ENCODE measurements at places on chromosomes 2 and 18.

DNA sequence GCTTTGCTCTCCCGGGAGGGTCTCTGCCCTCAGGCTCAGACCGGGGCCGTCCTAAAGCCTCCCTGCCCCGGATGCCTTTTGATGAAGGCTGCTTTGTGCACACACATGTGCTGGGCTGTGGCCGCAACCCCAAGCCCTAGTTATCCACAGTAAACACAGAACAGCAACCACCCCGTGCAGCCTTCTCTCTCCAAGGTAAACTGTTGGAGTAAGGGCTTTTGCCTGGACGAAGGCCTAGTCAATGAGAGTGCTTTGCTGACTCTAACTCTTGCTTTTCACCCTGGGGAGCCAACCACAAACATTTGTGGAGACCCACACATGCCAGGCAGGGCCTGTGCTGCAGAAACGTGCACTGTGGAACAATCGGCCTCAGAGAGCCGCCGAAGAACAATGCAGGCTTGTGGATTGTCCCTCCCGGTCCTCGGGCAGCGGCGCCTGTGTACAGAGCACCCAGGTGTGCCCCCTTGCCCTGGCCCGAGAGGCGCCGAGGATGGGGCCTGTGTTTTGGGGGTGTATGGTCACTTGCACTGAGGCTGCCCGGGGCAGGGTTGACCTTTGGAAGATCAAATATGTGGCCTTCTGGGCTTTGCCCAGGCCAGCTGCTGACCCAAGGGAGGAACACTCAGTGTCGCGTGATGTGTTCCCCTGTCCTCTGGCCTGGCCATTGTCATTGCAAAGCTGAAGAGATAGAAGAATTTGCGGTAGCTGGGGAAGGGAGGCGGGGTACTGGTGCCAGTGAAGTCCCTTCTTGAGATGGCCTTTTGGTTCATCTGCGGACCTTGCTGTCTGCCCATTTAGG, 37.0 kb downstream of the CTIF start:
- DNase-seq: no peak

GRCh38 chr2:95530734-95531133, 46.2 kb upstream of the TRIM43B start:
- no peak for DNase-seq

DNA sequence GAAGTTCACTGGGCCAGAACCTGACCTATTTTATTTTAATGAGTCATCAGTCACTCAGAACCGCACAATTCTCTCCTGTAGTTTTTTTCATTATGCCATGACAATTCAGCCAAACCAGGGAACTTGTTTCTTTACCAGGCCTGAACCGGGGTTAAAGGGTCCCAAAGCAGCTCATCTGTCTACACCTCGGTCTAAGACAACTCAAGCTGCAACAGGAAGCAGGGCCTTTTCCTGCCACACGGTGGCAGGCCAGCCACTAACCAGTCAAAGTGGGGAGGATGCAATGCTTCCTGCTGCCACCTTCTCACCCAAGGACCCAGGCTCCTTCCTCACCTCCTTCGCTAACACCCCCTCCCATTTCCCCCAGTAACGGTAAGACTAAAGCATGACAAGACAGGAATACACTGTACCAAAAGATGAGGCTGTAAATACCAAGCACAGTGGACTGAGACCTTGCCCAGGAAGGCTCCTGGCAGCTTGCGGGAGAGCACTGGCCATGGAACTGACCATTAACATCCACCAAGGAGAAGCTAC, 56.7 kb upstream of the ACKR3 start:
- DNase-seq: peak; percentile 74

GRCh38 chr2:171792886-171793580, 101.0 kb downstream of the SLC25A12 start:
- DNase-seq: no peak

GRCh38 chr2:240203031-240203787, 62.8 kb upstream of the OTOS start:
- no peak for DNase-seq

DNA sequence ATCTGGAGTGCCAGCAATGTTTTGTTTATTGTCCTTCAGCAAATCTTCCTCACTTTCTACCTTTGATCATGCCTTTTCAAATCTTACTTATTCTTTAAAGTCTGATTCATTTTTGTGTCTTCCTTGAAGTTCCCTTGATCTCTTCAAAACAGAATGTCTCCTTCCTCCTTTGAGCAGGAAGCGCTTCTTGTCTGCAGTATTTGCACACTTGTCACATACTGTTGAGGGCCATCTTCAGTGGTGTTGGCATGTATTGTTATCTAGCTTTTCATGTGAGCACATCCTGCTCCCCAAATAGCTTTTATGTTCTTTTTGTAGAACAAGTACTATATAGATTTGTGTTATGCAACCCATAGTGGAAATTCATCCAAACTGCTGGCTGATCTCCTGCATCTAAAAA, 5.9 kb upstream of the CERS6 start:
- DNase-seq: no peak

GRCh38 chr2:106343274-106343673, 124.9 kb downstream of the RGPD3 start:
- no peak for DNase-seq

DNA sequence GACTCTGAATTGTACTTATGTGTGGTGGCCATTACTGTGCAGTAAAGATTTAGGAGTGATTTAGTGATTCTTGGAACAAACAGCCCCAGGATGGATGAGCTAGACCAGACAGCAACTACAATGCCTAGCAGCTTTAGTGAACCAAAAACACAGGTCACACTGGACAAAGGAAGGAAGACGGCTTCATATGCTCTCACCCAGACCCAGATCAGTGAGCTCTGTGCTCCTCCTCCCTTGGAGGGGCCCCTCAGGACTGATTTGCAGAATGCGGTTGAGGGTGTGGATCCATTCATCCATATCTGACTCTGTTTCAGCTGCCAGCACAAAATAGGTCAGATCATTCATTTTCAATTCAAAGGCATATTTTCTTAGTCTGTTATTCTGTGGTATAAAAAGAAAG, 159.7 kb upstream of the CCDC195 start:
- DNase-seq: no peak

DNA sequence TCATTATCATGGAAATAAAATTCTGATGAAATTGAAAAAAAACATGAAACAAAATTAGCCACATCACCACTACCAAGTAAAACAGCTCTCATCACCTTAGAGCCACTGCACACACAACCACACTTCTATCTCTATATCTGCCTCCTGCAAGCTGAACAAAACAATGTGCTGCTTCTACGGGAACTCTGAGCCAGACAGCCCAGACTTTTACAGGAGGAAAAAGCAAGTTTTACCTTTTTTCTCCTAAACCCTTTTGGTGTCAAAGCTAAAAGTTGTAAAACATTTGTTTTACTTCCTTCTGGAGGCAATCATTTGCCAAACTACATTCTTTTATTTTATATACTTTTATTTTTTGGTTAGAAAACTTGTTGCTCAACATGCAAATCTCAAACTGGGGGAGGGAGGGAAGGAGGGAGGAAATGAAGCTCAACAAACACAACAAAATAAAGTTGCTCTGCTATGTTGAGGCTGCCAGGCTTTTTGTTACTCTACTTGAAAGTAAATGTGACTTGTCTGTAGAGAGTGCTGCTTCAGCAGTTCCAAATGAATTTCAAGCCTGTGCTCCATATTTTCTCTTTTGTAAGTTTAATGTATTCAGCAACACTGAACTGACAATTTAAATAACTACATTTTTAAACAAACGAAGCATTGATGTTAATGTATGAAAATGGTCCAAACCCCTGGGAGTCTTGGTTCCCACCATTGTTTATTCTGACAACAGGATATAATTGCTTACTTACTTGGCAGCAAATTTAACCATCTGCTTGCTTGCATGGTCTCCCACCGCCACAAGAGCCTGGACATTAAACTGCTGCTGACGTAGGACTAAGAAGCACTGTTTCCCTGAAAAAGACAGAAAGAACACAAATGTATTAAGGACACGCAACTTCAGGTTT, 24.5 kb downstream of the DARS1 start:
- no peak for DNase-seq

DNA sequence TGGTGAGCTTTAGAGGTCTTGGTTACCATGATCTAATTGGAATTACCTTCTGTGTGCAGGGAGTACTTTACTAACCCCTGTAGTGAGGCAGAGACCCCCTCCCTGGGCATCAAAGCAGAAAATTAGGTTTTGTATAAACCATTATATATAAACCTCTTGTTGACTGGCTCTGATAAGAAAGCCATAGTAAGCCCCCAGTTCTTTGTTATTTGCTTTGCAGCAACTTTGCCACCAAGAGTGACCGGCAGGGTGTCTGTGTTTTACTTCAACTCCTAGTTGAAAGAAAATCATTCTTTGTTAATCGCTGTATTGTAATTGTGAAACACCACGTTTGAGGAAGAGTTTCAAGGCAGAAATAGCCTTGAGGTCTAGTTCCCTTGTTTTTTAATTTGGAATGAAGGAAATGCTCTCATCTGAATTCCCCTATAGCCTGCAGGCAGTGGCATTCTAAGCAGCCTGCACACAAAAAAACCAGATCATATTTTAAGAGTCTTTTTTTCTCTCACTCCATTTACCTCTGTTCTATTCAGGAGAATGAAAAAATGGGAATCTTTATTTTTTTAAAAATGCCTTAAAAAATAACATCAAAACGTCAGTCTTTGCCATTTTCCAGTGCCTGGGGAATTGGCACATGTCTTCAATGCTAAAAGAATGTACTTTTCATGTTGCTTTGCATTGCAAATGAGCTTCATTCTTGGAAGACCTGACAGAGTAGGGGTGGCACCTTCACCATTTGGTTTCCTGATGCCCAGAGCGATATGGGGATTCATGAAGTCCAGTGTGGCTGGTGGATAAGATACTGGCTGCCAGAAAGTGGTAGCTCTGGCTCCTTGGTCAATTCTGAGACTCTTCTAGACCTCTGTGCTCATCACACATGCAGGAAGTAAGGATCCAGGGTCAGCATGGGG, 338.1 kb downstream of the SLC4A3 start:
- DNase-seq: no peak

DNA sequence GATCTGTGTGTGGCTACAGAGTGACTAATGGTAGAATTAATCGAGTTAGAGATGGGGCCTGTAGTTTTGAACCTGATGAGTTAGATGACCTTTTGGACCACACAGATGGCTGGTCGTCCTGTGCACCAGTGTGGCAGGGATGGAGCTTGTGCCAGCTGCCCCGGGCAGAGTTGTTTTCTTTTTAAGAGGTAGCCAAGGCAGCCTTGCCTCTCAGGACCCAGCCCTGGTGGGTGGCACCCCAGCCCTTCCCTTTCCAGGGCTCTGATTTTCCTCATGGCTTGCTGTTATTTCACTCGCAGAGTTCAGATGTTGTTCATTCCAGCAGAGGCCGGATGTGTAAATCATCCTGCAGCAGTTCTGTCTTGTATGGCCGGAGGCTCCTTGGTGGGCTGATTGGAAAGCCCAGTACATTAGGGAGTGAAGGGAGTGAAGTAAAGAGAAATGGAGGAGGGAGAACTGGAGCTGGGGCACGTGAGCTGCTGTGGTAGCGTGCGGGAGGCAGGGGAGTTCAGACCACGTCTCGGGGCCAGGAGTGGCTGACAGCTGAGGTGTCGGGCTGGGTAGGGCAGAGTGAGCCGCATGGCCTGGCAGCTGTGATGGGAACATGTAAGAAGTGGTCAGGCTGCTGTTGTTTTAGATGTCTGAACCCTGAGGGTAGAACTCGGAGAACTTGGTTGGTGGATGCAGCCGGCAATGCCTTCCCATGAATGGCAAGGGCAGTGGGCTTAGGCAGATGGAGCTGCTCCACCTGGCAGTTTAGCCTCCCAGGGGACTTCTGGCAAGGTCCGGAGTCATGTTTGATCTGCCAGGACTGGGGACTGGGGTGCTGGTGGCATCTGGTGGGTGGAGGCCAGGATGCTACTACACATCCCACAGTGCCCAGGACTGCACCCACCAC, 28.8 kb downstream of the ASAP2 start:
- no peak for DNase-seq

DNA sequence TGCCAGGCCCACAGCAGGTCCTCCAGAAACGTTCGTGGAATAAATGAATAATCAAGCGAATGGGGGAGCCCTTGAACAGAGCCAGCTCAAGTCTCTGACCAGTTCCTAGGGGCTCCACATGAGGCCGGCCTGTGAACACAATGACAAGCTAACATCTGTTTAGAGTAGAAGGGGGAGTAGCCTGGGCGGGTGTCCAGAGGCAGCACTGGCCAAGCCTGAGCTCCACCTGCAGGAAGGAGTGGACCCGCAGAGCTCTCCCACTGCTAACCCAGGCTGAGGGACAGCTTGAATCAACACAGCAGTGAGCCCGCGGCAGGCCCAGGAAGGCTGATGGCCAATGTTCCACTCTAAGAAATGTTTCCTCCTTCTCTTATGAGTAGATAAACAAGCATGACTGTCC, 234.8 kb upstream of the RAB6C start:
- no peak for DNase-seq

- DNase-seq: no peak
Measured at GRCh38 chr2:202529389-202529788, 105.4 kb upstream of the FAM117B start.

GRCh38 chr18:32770666-32771168, 2.1 kb downstream of the KLHL14 start:
- DNase-seq: peak; percentile 4

- DNase-seq: no peak
Measured at GRCh38 chr2:19757586-19757985, 144.2 kb downstream of the TTC32 start.

- no peak for DNase-seq
Measured at GRCh38 chr2:241378816-241379215, 22.7 kb downstream of the FARP2 start.

- no peak for DNase-seq
Measured at GRCh38 chr2:224219781-224220180, 180.7 kb upstream of the SERPINE2 start.

DNA sequence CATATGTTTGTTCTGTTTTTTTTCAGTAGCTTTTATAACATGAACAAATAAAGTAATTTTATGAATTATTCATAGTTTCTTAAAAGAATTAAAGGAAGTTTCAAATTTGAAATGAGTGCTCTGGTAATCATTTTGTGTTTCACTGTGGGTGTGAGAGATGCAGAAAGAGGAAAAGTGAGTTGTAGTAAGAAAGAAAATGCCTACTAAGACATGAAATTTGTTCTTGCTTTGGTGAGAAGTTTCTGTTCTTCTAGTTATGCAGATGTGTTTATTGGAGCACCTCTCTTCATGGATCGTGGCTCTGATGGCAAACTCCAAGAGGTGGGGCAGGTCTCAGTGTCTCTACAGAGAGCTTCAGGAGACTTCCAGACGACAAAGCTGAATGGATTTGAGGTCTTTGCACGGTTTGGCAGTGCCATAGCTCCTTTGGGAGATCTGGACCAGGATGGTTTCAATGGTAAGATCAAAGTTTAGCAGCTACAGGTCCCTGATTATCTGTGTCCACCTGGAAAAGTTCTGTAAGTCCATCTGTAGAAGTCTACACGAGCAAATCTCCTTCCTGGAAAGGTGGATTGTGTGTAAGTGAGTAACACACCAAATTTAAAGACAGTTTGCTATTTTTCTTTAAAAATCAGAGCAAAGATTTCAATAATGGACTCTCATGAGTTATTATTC, 51.4 kb downstream of the ITGAV start:
- DNase-seq: no peak

- no peak for DNase-seq
Measured at GRCh38 chr2:26059542-26059941, 25.7 kb downstream of the RAB10 start.
